ENCODE measurements at places on chromosomes 11 and 22.

DNA sequence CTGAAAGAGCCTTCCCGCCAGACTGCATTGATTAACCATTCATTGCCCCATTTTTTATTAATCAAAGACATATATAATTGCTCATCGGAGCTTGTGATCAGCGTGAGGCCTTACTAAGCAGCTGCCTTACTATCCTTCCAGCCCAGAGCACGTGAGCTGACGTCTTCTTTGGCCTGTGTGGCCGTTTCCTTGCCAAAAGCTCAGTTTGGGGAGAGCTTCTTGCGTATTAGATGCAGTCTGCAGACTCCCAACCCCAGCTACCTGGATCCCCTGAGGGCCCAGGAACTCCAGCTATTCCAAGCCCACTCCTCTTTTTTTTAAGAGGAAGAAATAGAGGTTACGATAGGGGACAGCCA is 784 bp upstream of the SLC43A3 start:
- H3K27me3 ChIP-seq: no peaks in the 10 kb centered on the region
- DNase-seq: peak; percentile 95
- H3K4me1 ChIP-seq: peaks cover 66% of the 10 kb centered on the region
- H3K27ac ChIP-seq: peak overlapping the region; percentile 99

DNA sequence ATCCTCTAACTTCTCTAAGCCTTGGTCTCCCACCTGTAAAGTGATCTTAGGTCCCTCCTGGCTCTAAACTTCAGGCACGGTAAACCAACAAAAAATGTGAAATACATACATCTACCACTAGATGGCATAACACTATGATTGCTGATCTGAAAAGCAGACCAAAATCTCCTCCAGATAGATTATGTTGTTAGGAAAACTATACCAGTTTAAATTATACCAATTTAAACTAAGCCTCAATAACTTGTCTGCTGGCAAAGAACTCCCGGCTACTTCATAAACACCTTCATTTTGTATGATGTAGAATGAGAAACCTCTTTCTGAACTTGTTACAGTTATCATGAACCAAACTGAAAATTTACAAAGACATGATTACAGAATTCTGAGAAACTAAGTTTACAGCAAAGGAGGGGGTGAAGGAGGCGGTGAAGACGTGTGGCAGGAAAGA is 85.9 kb downstream of the SBF2 start:
- no peak for DNase-seq
- peak overlapping the region; percentile 4 for H3K27ac ChIP-seq
- no peaks in the 10 kb centered on the region for H3K27me3 ChIP-seq
- no peak overlapping the region for H3K4me3 ChIP-seq
- H3K36me3 ChIP-seq: no peaks in the 10 kb centered on the region

GRCh38 chr11:123195188-123196059 is at the start of gene CLMP:
TSS of gene CLMP (minus strand) at chr11:123195248. CDS start at chr11:123194940, 308 bp downstream.
- H3K27ac ChIP-seq: peak within 1 kb of the TSS; percentile 96
- no peaks in the 10 kb centered on the region for H3K36me3 ChIP-seq
- no peak for DNase-seq
- peak within 1 kb of the TSS; percentile 69 for H3K4me3 ChIP-seq

DNA sequence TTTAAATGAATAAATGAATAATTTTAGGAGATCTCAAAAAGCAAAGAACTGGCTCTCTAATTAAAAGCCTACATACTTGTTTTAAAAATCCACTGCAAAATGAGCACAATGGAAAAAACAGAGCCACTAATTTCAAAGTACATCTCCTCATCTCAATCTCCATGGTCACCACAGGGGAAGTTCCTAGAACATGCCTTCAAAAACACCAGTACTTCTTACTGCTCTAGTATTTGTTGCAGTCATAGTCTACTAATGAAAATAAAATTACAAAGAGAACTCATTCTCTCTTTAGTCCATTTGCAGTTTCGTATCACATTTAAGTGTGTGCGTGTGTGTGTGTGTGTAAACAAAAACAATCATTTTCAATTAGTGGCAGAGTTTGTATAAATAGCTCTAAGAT is 54.0 kb downstream of the PIK3C2A start:
- no peaks in the 10 kb centered on the region for H3K27me3 ChIP-seq
- no peak overlapping the region for H3K27ac ChIP-seq
- no peak overlapping the region for H3K4me3 ChIP-seq
- H3K36me3 ChIP-seq: peaks cover 5% of the 10 kb centered on the region
- no peak for DNase-seq

GRCh38 chr11:113198972-113199661 is 115.3 kb upstream of the TTC12 start:
- H3K27ac ChIP-seq: no peak overlapping the region
- no peaks in the 10 kb centered on the region for H3K27me3 ChIP-seq
- H3K36me3 ChIP-seq: no peaks in the 10 kb centered on the region
- no peak overlapping the region for H3K4me3 ChIP-seq

- no peaks in the 10 kb centered on the region for H3K36me3 ChIP-seq
- DNase-seq: no peak
- H3K4me1 ChIP-seq: peaks cover 58% of the 10 kb centered on the region
Measured at GRCh38 chr11:78187366-78188285, 800 bp downstream of the KCTD21 start.

GRCh38 chr11:94741022-94741679 is 27.0 kb upstream of the AMOTL1 start:
- no peak for DNase-seq
- H3K27ac ChIP-seq: peak overlapping the region; percentile 78
- no peaks in the 10 kb centered on the region for H3K27me3 ChIP-seq
- peak overlapping the region; percentile 63 for H3K4me3 ChIP-seq
- H3K36me3 ChIP-seq: no peaks in the 10 kb centered on the region

DNA sequence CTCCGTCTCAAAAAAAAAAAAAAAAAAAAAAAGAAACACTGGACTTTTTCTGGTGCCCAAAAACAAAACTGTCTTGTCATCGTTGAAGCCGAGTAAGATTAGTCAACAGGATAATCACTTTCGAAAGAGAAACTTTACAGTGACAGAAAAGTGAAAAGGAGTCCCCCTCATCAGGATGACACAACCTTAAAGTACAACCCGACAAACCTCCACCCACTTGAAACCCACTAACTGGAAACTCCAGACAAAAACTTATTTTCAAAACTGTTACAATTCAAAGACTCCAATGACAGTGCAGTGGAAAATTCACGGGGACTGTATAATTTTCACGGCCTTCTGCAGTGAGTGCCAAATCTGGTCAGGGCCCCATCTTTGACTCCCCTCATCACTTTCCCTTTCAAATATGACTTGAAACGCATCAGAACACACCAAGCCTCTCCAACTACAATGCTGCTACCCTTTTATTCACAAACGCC is 1.3 kb downstream of the DENND5A start:
- H3K36me3 ChIP-seq: no peaks in the 10 kb centered on the region
- H3K4me3 ChIP-seq: peak overlapping the region; percentile 84

DNA sequence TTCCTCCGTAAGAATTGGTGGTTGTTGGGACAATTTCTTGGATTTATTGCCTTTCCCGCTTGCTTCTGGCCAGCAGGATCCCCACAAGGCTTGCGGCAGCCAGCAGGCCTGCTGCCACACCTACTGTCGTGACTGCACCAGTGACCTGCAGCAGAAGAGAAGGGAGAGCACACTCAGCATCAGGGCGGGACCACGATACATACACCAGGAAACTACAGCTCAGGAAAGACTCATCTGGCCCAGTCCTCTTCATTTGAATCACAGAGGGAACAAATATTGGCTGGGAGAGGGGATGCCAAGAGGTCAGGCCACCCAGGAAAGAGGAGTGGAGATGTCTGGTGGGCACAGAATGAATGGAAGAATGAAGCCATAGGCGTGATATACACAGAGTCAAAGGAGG is 10.3 kb downstream of the PLAAT2 start:
- H3K36me3 ChIP-seq: no peaks in the 10 kb centered on the region
- no peak overlapping the region for H3K27ac ChIP-seq
- DNase-seq: no peak
- no peaks in the 10 kb centered on the region for H3K4me1 ChIP-seq

DNA sequence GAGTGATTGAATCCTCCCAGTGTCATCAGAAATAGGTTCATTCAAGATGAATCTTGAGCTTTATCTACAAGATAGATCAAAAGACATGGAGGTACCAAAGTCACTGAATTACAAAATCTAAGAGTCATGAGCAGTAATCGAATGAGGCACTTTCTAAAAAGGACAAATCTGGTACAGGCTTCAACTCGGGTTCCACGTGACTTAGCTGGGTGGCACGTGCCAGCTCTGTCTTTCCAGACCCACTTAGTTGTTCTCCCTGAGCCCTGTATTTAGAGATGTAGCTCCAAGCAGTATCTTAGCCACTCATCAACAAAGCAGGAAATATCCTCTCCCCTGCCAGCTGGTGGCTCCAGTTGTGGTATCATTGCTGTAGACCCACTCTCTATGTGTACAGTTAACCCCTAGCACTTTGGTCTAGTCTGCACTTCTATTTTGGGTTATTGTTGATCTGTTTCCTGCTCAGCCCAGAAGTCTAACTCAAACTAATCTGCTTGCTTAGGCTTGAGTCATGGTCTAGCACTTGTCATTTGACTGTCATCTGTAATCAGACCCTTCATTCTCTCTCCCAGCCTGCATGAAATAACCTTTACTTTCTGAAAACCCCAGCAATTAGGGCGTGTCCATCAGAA is 528.7 kb downstream of the ETS1 start:
- DNase-seq: no peak
- no peaks in the 10 kb centered on the region for H3K27me3 ChIP-seq
- no peaks in the 10 kb centered on the region for H3K4me1 ChIP-seq
- H3K36me3 ChIP-seq: no peaks in the 10 kb centered on the region
